T-helper 1 cell (primary cell): ENCODE measurements at places on chromosomes 7 and 10.

DNA sequence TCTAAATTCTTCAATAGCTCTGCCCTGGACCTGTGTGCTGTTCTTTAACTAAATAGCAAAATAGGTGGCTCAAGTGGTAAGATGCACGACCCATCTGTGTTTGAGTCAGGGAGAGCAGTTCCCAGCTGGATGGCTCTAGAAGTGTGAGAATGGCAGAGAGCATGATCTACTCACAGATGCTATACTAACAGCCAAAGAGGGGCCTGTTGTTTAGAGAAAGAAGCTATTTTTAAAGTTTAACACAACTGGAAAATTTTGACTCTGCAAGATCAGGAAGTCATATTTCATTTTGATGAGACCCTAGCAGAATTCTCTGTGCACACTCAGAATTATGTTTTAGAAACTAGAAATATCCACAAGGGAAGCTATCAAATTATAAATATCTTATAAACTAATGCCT lies 87.4 kb upstream of the PIP4K2A start:
- no peak for DNase-seq

DNA sequence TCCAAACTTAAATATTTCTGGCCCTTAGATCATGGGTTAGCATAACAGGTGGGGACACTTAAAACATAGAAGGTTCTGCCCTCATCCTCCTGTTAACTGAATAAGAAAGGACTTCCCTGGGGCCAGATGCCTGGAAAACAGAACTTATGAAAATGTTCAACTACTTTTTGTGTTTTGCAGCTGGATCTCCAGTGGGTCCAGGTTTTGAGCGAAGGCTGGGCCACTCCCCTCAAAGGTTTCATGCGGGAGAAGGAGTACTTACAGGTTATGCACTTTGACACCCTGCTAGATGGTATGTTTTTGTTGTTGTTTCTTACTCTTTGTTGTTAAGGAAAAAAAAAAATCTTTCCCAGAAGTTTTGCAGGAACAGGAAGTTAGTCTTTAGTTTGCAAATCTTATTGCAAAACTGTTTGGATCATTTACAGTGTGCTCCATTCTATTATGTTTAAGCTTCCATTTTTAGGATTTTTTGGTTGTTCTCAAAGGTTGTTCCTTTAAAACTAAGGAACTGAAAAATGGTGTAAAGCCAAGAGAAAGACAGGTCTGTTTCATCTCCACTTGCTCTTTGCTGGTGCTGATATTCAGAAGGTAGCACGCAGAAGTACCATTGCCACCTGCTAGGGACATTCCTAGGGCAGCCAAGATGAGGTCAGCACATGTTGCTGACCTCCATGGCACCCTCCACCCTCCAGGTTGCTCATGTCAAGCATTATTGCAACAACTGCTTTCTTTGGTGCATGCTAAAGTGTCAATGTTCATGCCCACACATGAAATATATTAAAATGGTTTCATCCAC lies 56.1 kb downstream of the PAPSS2 start:
- no peak for DNase-seq

DNA sequence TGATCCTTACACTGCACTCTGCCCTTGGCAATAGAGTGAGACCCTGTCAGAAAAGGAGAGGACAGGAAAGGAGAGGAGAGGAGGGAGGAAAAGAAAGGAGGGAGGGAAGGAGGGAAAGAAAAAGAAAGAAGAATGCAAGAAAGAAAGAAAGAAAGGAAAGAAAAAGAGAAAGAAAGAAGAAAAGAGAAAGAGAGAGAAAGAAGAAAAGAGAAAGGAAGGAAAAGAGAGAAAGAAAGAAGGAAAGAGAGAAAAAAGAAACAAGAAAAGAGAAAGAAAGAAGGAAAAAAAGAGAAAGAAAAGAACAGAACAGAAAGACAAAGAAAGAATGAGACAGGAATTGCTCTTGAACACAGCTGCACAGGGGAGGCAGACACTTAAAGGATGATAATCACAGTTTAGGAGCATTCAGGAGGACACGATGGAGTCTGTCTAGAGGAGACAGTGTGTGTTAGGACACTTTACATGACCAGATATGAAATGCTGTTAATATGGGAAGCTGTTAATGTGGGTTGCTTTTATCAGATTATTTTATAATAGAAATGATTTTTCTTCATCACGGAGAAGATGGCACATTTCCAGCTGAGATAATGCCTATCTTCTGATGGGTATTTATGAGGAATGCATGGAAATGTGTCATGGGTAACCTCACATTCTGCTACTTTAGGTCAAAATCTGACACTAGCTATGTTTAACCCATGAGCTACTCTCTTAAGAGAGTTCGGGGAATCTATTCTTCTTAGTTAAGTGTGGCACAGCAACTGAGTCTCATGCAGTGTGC lies 160.5 kb downstream of the BAMBI start:
- DNase-seq: no peak

- DNase-seq: no peak
These were observed 182.2 kb downstream of the HERPUD2 start for GRCh38 chr7:35512716-35513115.

- DNase-seq: no peak
These were observed 74.3 kb downstream of the CDH23 start for GRCh38 chr10:71471006-71471405.

- DNase-seq: no peak
These were observed 18.6 kb upstream of the DNAJB6 start for GRCh38 chr7:157318015-157318706.

- no peak for DNase-seq
These were observed 61.8 kb downstream of the INHBA start for GRCh38 chr7:41641011-41641664.

- no peak for DNase-seq
These were observed 3.7 kb upstream of the HNRNPH3 start for GRCh38 chr10:68327889-68328786.

DNA sequence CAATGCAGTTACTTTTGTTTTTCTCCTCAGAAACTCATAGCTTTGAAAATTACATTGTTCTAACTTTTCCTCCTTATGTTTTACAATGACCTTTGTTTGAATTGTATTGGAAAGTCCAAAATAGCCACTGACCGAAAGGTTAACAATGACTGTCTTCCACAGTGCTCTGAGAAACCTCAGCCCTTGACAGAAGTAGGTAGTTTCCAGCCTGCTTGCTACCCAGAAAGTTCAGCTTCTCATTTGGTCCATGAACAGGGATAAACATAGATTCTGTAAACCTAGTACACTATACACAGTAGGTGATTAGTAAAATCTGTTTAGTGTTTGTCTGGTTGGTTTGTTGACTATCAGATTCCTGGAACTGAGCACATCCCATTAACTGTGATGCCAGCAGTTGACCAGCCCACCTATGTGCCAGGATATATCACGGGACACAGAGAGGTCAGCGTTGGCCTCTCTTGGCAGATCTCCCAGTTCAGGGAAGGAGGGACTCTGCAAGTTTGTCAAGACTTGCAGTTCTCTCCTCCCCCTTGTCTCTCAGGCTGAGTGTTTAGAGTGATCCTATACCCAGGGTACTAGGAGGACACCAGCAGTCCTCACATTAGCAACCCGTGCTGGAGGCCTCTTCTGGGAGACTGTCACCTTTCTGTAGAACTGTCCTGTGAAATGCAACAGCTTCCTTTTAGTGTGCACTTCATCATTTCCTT lies 297.6 kb downstream of the ARHGAP12 start:
- DNase-seq: no peak

- no peak for DNase-seq
These were observed 166.7 kb downstream of the CDCA7L start for GRCh38 chr7:21778953-21779352.
